ENCODE measurements at places on chromosomes 2 and 18.

GRCh38 chr2:104781151-104781550 is 72.8 kb upstream of the POU3F3 start:
- DNase-seq: no peak

DNA sequence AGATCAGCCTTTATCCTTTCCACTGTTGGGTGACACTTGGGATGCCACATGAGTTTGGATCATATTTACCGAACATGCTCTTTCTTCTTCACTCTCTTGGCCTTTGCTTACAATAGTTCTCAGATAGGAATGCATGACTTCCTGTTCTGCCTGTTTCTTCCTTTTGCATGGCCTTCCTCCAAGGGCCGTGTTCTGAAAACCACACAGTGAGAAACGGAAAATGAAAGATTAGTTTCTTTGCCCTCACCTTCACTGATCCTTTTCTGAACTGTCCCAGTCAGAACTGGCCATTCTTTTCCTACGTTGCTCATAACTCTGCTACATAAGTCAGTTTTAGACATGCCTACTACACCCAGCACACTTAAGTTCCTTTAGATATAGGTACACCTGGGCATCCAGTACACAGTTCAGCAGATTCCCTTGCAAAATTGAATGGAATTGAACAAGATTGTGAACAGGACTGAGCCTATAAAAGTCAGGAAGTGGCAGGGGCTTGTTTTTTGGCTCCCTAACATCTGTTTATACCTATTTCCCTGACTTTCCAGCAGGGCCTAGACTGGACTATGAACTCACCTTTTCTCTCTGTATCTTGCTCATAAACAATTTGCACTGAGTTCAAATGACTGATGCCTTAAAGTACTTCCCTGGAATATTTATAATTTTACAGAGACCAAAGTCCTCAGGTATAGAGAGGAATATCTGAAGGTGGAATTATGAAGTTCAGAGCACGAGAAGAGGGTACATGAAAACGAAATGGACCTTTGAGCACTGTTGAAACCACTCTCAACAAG is 186.4 kb upstream of the ST6GAL2 start:
- no peak for DNase-seq

- DNase-seq: peak; percentile 30
These were observed 73.3 kb upstream of the KLF7 start for GRCh38 chr2:207238831-207239701.

DNA sequence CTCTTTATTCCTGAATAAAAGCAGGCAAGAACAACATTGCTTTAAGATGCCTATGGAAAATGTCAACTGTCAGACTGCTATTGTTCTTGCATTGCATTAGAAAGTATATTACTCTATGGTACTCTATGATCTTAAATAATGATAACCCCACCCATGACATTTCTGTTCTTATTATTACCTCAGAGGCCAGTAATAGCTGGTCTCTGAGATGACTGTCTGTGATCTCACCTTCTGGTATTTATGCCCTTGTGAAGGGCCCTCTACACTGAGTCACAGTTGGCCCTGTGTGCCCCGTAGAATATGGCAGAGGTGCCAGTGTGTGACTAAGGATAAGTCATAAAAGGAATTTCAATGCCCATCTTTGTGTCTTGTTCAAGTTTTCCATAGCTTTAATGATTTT is 61.0 kb downstream of the SPP2 start:
- no peak for DNase-seq

DNA sequence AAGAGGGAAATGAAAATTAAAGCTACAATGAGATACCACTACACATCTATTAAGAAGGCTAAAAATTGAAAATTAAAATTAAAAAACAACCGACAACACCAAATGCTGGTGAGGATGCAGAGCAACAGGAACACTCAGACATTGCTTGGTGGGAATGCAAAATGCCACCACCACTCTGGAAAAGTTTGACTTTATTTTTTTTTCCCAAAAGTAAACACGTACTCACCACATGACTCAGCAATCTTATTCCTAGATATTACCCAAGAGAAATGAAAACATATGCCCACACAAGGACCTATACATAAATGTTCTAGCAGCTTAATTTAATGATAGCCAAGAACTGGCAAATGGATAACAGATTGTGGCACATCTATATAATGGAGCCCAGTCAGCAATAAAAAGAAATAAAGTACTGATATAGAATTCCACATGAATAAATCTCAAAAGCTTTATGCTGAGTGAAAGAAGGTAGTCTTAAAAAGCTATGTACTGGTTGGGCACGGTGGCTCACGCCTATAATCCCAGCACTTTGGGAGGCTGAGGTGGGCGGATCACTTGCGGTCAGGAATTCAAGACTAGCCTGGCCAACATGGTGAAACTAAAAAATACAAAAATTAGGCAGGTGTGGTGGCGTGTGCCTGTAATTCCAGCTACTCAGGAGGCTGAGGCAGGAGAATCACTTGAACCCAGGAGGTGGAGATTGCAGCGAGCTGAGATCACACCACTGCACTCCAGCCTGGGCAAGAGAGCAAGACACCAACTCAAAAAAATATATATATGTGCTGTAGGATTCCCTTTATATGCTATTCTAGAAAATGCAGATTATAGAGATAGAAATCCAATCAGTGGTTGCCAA is 4.2 kb upstream of the PROC start:
- no peak for DNase-seq
